Small intestine (tissue), 16 donors: ENCODE measurements at places on chromosomes 2 and 18.

- H3K36me3 ChIP-seq: no peaks in the 10 kb centered on the region
- H3K27ac ChIP-seq: no peak overlapping the region
- H3K4me3 ChIP-seq: no peak overlapping the region
- no peaks in the 10 kb centered on the region for H3K4me1 ChIP-seq
Measured at GRCh38 chr2:96533292-96534073, 3.1 kb upstream of the ARID5A start.

DNA sequence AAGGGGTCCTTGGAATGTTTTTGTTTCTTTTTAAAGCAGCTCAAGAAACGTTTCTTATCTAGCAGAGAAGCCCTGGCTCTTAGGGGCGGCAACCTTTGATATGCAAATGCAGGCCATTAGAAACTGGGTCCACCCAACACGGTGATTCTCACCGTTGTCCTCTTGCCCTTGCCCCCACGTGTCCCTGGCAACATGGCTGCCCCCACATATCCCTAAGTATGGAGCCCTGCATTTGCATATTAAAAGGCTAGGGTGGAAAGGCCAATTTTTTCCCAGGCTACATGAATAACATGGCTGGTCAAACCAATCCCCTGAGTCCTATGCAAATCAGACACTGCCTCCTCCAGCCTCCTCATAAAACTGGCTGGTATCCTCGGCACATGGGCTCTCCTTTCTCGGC is 230.1 kb upstream of the SPOPL start:
- no peaks in the 10 kb centered on the region for H3K36me3 ChIP-seq
- H3K4me3 ChIP-seq: no peak overlapping the region
- H3K27ac ChIP-seq: no peak overlapping the region
- no peak for DNase-seq

DNA sequence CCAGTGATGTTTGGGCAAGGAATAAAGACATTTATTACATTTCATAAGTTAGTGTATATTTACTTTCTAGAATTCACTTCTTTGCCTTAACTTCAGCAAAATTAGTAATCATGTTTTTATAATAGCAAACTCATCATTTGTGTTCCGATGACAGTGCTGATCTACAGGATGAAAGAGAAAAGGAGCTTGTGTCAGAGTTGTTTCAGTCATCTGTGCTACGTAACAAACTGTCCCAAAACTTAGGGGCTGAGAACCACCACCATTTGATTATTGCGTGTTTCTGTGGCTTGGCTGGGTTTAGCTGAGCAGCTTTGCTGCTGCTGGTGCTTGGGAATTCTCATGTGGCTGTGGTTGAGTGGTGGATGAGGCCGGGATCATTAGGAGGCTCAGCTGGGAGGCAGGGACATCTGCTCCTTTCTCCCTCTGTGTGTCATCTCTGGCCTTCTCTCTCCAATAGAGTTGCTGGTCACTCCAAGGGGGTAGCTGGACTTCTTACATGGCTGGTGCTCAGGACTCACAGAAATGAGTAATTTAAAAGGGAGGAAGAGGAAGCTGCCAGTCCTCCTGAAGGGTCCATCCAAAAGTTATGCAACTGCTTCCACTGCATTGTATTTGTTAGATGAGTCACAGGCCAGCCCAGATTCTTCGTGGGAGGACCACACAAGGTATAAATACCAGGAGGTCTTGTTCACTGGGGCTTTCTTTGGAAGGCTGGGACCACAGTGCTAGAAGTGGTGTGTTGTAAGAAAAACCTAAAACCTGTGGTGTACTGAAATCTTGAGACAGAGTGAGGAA is 43.4 kb upstream of the HAAO start:
- no peak overlapping the region for H3K4me3 ChIP-seq
- no peaks in the 10 kb centered on the region for H3K36me3 ChIP-seq
- no peaks in the 10 kb centered on the region for H3K4me1 ChIP-seq
- no peaks in the 10 kb centered on the region for H3K27me3 ChIP-seq

DNA sequence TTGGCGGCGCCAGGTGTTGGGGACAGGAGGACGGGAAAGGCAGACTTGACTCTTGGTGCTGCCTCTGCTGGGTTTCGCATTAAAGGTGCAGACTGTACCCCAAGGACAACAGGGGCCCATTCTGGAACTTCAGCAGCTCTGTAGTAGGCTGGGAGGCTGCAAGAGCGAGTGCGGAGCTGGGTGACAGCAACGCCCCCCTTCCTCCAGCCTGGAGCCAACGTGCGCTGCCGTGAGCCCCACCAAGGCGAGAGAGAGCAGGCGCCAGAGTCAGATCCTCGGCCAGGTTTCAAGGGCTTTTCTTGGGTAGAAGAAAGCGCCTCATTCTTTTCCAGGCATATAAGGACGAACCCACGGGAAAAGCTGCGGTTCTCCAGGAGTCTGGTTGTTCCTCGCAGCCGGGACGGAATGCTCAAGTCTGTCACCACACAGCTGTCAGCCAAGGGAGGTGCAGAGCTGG is 1.9 kb downstream of the DOK6 start:
- H3K27me3 ChIP-seq: peaks cover 13% of the 10 kb centered on the region
- peak; percentile 17 for DNase-seq
- H3K36me3 ChIP-seq: no peaks in the 10 kb centered on the region
- H3K4me3 ChIP-seq: no peak overlapping the region

DNA sequence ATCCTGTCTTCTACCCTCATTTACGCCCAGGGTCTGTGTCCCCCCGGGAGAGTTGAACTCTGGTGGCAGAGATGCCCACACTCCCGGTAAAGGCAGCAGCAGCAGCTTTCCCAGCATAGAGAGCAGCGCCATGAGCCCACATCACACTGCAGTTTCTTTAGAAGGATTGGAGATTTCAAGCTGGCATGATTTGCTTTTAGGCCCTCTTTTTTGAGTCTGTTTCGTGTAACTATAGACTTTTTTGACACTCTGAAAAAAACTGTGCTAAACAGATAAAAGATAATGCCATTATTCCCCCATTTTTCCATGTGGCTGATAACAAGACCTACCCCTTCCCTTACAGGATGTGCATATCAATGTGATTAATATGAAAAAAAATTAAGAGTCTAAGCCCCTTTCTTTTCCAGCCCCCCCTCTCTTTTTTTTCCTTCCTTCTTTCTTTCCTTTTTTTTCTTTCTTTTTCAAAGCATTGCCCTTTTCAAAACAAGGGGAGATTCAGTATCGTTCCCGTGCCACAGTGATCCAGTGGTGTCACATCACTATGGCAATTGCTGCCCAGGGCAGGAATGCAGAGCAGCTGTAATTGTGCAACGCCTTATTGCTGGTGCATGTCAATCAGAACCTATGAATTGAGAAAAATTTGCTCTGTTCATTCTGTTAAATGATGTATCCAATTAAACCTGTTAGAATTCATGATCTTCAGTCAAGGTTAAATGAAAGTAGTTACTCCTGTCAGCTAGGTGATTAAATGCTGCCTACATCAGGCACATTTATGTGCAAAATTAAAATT is 104.5 kb downstream of the CDCA7 start:
- H3K4me3 ChIP-seq: no peak overlapping the region
- H3K4me1 ChIP-seq: peaks cover 8% of the 10 kb centered on the region
- no peaks in the 10 kb centered on the region for H3K36me3 ChIP-seq
- no peaks in the 10 kb centered on the region for H3K27me3 ChIP-seq
- H3K27ac ChIP-seq: no peak overlapping the region
- no peak for DNase-seq

DNA sequence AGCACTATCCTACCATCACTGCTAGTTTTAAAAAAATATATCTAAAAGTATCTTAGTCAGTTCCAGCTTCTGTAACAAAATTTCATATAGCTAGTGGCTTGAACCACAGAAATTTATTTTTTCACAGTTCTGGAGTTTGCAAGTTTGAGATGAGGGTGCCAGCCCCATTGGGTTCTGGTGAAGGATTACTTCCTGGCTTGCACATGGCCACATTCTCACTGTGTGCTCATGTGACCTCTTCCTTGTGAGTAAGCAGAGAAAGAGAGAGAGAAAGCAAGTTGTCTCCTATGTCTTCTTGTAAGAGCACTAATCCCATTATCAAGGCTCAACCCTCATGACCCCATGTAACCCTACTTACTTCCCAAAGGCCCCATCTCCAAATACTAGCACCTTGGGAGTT is 158.9 kb downstream of the DOK6 start:
- no peaks in the 10 kb centered on the region for H3K4me1 ChIP-seq
- H3K27ac ChIP-seq: no peak overlapping the region
- H3K36me3 ChIP-seq: no peaks in the 10 kb centered on the region
- no peak for DNase-seq
- H3K4me3 ChIP-seq: no peak overlapping the region
- H3K27me3 ChIP-seq: no peaks in the 10 kb centered on the region

GRCh38 chr2:148770047-148770446 is 105.0 kb upstream of the KIF5C start:
- no peak overlapping the region for H3K27ac ChIP-seq
- H3K36me3 ChIP-seq: peaks cover 16% of the 10 kb centered on the region
- H3K4me3 ChIP-seq: no peak overlapping the region
- no peak for DNase-seq
- no peaks in the 10 kb centered on the region for H3K4me1 ChIP-seq

GRCh38 chr2:39706945-39707344 is 41.2 kb downstream of the TMEM178A start:
- no peak for DNase-seq
- H3K4me3 ChIP-seq: no peak overlapping the region
- H3K27ac ChIP-seq: no peak overlapping the region
- H3K27me3 ChIP-seq: no peaks in the 10 kb centered on the region
- H3K36me3 ChIP-seq: no peaks in the 10 kb centered on the region

- H3K27ac ChIP-seq: no peak overlapping the region
- no peak overlapping the region for H3K4me3 ChIP-seq
- H3K4me1 ChIP-seq: no peaks in the 10 kb centered on the region
- DNase-seq: no peak
- H3K36me3 ChIP-seq: no peaks in the 10 kb centered on the region
- H3K27me3 ChIP-seq: peaks cover 5% of the 10 kb centered on the region
Measured at GRCh38 chr2:68762100-68762499, 27.5 kb downstream of the ARHGAP25 start.

DNA sequence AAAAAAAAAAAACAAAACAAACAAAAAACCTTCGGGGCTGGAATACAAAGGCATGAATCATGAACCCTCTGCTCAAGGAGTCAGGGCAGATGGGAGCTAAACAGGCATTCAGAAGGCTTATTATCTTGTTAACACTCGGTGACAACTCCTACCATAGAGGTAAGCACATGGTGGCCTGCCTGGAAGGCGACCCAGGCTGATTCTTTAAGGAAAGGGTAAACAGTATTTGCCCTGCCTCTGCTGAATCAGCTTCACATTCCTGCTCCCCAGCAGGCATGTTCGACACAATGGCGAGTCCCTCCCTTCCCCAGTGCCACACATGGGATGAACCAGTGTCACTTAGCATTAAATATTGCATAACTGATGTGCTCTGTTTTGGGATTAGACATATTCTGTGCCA is 191.9 kb downstream of the ARL4C start:
- H3K36me3 ChIP-seq: no peaks in the 10 kb centered on the region
- H3K27ac ChIP-seq: no peak overlapping the region
- DNase-seq: no peak
- H3K4me1 ChIP-seq: no peaks in the 10 kb centered on the region
- H3K27me3 ChIP-seq: no peaks in the 10 kb centered on the region
- no peak overlapping the region for H3K4me3 ChIP-seq

- no peaks in the 10 kb centered on the region for H3K4me1 ChIP-seq
- DNase-seq: no peak
- no peak overlapping the region for H3K27ac ChIP-seq
- no peaks in the 10 kb centered on the region for H3K36me3 ChIP-seq
- H3K27me3 ChIP-seq: no peaks in the 10 kb centered on the region
Measured at GRCh38 chr2:164079258-164079657, 343.4 kb upstream of the FIGN start.

DNA sequence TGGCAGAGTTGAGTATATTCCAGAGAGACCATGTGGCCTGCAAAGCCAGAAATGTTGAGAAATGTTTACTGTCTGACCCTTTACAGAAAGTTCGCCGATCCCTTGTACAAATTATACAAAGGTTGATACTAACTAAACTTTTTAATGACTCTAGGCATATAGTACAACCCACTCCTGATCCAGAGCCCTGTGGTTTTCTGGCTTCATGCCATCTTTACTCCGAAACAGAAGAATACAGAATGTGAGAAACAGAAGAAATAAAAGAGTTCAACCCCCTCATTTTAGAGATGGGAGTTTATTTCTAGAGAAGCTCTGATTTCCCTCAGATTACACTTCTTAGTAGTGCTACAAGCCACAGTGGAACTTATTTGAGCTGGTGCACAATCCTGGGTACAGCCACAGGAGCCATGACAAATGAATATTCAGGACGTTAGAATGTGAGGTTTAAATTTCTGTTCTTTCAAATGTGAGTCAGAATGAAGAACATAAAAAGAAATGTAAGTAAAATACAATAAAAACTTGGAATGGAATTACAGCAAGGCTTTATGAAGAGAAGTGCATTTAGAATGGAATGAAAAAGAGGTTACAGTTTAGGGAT is 38.0 kb upstream of the SMCHD1 start:
- H3K4me1 ChIP-seq: no peaks in the 10 kb centered on the region
- no peaks in the 10 kb centered on the region for H3K27me3 ChIP-seq
- peaks cover 6% of the 10 kb centered on the region for H3K36me3 ChIP-seq
- H3K4me3 ChIP-seq: no peak overlapping the region

- H3K4me1 ChIP-seq: no peaks in the 10 kb centered on the region
- H3K27ac ChIP-seq: no peak overlapping the region
- H3K27me3 ChIP-seq: no peaks in the 10 kb centered on the region
- H3K36me3 ChIP-seq: no peaks in the 10 kb centered on the region
- no peak for DNase-seq
Measured at GRCh38 chr2:171807119-171807518, 86.9 kb downstream of the SLC25A12 start.

DNA sequence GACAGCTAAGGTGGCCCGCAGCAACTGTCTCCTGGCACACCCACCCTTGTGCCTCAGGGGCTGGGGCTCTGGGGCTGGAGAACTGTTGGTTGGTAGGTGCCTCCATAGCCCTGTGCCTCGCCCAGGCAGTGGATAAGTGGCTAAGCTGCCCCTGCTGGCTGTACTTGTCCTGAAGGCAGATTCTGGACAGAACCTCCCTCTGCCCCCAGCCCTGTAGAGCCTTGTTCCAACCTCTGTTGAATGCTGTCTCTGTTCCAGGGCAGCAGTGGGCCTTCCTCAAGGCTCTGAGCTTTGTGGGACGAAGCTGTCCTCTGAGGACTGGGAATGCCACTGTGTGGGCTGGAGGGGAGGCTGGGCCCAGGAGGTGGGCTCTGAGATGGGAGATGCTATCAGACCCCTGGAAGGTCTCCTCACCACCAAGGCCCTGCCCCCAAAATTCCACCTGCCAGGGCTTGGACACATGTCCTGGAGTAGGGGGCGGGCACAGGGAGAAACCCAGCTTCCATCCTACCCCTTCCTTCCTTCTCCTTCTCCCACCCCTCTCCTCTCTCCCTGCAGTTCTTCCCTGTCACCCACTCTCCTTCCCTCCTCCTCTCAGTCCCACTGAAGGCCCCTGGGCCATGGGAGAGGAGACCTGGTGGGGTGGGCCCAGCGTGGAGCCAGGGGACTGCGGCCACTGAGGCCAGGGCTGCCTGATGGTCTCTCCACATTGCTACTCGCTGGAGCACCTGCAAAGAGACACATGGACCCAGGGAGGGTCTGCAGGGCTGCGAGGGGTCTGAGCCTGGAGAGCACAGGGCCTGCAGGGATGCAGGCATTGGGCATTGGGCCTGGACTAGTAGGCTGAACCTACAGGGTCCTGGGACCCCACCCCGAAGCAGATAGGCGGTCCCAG is 1.7 kb upstream of the PDCD1 start:
- peaks cover 23% of the 10 kb centered on the region for H3K27me3 ChIP-seq
- no peak overlapping the region for H3K4me3 ChIP-seq
- no peak overlapping the region for H3K27ac ChIP-seq
- H3K4me1 ChIP-seq: no peaks in the 10 kb centered on the region
